Activated CD4-positive, alpha-beta memory T cell treated with anti-CD3 and anti-CD28 coated beads for 36 hours (primary cell): ENCODE measurements at places on chromosomes 13 and 19.

DNA sequence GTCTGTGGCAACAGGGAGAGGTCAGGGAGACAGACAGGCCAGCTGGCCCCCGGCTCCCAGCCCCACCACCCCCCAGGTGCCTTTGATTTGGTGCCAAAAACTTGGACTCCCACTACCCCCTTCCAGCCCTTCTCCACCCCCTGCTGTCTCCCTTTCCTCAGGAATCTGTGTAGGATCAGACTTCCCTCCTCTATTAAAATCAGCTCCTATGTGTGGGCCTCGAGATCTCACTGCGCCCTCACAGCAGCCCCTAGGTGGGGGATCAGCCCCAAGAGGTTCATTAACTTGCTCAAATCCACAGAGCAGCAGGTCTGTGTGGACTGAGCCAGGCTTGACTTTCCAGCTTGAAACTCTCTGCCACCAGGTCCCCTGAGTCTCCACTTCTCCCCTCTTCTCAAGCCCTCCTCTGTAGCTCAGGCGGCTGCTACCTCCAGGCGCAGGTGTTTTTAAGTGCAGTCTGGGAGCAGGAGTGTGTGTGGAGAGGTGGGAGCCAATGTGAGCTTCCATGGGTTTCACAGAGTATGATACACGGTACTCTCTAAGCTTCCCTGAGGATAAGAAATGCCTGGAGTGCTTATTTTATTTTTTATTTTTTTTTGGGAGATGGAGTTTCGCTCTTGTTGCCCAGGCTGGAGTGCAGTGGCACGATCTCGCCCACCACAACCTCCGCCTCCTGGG lies 1.7 kb downstream of the GAPDHS start:
- DNase-seq, result no peak

DNA sequence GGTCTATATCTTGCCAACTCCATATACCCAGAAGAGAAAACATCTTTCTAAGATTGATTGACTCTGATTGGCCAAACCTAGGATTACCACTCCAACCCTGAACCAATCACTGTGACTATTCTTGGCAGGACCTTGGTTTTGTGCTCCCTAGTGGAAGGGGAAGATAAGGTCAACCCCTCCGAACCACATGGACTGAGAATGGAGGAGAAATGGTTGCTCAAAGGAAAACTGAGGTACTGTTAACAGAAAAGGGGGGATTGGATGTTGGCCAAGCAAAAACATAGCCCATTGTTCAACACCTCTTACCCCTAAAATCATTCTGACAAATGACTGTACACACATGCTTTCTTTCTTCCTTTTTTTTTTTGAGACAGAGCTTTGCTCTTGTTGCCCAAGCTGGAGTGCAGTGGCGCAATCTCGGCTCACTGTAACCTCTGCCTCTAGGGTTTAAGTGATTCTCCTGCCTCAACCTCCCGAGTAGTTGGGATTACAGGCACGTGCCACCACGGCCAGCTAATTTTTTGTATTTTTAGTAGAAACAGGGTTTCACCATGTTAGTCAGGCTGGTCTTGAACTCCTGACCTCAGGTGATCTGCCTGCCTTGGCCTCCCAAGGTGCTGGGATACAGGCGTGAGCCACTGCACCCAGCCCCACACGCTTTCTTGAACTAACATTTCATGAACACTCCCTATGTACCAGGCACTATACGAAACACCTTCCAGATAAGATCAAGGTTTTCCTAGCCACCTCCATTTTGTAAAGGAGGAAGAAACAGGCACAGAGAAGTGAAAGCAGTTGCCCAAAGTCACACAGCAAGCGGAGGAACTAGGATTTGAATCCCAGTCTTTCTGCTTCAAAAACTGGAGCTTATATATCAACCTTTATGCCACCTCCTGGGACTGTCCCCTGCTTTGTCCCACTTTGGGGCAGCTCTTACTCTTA lies 6.5 kb downstream of the MEIOSIN start:
- DNase-seq, result no peak

- DNase-seq, result no peak
Measured at GRCh38 chr13:74046431-74046830, 87.8 kb downstream of the KLF12 start.

- DNase-seq, result no peak
Measured at GRCh38 chr19:34664168-34664567, 12.8 kb downstream of the SCGB2B2 start.

- DNase-seq, result no peak
Measured at GRCh38 chr13:91468301-91468700, 69.9 kb downstream of the GPC5 start.

DNA sequence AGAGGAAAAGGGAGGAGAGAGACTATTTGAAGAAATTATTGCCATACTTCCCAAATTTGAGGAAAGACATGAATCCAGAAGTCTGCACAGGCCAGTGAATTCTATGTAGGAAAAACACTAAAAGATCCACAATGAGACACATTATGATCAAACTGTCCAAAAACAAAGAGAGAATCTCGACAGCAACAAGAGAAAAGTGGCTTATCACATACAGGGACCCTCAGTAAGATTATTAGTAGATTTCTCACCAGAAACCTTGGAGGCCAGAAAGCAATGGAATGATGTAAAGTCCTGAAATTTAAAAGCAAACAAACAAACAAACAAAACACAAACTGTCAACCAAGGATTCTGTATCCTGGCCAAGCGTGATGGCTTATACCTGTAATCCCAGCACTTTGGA lies 55.7 kb upstream of the IL17D start:
- no peak for DNase-seq

DNA sequence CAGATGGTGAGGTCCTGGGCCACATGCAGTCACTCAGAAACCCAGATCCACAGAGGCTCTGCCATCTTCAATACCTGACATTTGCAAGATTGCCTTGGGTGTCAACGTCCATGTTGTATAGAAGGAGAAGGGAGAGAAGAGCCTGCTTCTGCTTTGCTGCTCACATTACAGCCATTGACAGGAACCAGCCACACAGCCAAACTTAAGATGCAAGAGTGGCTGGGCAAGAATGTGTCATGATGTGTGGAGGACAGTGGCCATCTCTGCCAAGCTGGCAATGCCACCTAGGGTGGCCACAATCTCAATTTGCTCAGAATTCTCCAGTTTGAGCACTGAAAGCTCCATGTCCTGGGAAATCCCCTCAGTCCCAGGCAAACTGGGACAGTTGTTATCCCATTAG lies 25.9 kb upstream of the SERPINE3 start:
- no peak for DNase-seq

GRCh38 chr13:50636007-50636704 lies 207.3 kb downstream of the DLEU7 start:
- no peak for DNase-seq

DNA sequence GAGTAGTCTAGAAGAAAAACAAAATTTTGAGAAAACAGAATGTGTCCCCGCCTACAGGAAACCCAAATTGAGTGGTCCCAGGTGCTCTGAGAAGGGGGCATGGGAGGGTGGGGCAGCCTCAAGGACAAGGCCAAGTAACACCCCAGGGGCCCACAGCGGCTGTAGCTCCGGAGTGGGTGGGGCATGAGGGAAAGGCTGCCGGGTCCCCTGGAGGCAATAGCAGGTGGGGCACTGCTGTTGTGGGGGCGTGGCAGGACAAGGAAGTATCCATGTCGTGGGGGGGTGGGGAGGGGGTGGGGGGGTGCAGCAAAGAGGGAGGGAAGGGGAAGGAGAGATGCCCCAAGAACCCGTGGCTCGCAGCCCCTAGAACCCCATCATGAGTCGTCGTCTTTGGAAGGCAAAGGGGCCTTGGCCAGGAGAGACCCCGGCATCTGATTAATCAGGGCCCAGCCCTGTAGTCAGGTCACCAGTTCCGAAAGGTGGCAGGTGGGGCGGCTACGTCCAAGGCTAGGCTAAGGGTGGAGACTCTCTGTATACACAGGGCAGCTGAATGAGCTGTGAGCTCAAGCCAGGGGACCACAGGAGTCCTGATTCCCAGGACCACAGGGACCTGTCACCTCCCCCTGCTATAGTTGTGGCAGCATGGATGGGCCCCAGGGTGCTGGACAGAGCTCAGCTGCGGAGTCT lies 7.5 kb upstream of the ISYNA1 start:
- no peak for DNase-seq

DNA sequence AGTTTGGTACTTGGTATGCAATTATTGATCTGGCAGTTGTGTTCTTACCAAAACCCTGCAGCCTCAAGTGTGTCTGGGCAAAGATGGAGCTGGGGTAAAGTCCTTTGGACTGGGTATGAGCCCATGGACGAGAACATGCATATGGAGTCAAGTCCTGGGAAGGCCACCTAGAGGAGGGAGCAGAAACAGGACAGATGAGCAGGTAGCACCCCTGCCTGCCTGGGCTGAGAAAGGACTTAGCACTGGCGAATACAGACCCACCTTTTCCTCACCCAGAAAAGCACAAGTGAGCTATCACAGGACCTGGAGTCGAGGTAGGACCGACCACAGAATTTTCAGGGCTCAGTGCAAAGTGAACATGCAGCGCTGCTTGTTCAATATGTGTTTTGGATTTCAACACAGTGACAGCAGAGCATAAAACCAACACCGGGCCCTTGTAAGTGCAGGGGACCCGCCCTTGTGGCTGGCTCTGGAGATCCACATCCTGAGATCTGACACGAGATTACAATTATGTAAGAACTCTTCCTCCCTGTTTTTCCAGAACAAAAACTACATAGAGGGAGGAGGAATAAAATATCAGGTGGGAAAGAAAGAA lies 25.9 kb downstream of the IGFL2 start:
- no peak for DNase-seq
